ENCODE measurements at places on chromosomes 5 and 9.
A peak's percentile ranks its signal among the peaks of the same experiment; 100 is the strongest.

GRCh38 chr5:132762246-132763000 is 14.6 kb downstream of the SEPTIN8 start:
- no peak for DNase-seq

- no peak for DNase-seq
Observed at GRCh38 chr9:113851873-113852272, 24.2 kb upstream of the ZNF618 start.

DNA sequence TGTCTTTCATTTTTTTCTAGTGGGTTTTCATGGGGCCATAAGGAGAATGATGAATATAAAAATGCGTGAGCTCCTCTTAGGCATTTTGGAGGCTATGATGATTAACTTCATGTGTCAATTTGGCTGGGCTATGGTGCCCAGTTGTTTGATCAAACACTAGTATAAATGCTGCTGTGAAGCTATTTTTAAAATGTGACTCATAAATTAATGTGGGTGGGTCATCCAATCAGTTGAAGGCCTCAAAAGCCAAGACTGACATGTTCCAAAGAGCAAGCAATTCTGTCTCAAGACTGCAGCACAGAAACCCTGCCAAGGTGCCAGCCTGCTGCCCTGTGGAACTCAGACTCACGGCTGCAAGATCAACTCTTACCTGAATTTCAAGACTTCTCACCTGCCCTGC is 24.4 kb upstream of the ICE1 start:
- no peak for DNase-seq

- DNase-seq, result no peak
Observed at GRCh38 chr5:52952483-52952882, 36.7 kb upstream of the ITGA2 start.

DNA sequence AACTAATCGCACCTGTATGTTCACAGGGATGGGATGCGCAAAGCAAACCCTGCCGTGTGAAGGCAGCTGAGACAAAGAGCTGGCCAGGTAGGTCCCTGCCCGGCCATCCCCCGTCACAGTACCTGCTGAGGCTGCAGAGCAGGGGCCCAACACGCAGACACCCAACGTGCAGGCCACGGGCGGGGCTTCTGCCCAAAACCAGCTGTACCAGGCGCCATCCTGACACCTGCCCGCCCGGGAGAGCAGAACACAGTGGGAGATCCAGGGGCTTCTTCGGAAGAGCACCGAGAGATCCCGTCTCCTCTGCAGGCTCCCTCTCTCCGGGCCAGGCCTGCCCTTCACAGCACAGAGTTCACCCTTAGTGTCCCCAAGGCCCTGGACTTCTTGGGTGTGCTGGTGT is 28.4 kb downstream of the ABO start:
- DNase-seq, result no peak

- no peak for DNase-seq
Observed at GRCh38 chr5:40682154-40683017, 2.7 kb downstream of the PTGER4 start.

DNA sequence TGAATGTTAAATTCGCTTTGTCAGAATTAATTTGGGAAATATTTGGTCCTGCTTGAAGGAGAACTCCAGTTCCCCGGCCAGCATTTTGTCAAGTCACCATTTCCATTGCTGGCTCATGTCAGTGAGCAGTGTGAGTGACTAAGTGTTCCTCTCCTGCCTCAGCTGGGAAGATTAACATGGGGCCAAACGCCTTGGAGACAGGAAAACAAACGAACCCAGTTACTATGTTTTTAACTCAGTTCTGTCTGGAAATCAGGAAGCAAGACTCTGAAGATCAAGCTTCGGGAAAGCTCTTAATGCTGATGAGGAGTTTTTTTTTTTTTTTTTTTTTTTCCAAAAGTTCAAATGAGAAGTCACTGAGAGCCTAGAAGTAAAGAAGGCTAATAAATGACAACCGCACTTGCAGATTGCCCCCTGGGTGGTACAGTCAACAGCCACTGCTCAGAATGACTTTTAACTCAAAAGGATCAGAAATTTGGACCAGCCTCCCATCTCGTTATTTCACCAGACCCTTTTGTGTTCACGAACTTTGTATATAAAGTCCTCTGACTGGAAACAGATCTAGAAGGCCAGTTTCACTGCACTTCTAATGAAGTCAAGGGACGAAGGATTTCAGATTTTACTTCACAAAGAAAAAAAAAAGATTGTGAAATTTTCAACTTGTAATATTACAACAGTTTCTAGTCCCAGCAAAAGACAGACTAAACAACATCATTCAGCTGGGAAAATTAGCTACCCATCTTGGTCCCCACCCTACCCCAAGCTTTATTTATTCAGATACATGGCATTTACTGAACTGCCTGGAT is 121.3 kb downstream of the LHFPL2 start:
- DNase-seq, result peak; percentile 95

DNA sequence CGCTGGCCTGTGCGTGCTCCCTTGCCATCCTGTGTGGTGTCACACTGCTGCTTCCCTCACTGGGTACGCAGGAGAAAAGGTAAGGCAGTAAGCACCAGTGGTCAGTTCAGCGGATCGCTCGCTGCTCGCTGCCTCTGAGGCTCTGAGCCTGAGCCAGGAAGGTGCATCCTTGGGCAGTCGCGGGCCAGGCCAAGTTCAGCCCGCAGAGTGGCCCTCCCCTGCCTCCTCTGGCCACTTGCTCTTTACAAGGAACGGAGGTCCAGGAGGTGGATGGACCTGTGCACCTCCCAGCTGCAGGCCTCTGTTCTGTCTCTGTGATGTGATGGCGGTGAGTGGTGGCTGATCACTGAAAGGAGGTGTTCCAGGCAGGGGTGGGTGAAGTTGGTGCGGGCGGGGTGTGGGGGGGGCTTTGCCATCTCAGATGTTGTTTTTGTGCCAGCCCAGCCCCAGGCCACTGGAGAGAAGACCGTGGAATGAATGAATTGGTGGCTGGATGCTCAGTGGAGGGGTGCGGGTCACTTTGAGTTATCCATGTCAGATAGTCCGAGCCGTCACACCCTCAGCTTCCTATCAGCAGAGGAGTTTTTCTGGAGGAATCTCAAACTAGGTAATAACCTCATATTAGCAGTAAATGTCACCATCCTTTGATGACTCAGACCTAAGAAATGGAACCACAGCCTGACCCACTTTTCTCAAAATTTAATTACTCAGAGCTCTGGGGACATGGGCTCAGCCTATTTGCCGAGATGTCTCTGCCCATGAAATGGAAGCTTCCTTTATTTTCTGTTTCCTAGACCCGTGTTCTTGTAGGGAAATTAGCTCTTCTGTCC is 7.3 kb downstream of the COL5A1 start:
- DNase-seq, result peak; percentile 80
